ENCODE measurements at places on chromosomes 5 and 9.

DNA sequence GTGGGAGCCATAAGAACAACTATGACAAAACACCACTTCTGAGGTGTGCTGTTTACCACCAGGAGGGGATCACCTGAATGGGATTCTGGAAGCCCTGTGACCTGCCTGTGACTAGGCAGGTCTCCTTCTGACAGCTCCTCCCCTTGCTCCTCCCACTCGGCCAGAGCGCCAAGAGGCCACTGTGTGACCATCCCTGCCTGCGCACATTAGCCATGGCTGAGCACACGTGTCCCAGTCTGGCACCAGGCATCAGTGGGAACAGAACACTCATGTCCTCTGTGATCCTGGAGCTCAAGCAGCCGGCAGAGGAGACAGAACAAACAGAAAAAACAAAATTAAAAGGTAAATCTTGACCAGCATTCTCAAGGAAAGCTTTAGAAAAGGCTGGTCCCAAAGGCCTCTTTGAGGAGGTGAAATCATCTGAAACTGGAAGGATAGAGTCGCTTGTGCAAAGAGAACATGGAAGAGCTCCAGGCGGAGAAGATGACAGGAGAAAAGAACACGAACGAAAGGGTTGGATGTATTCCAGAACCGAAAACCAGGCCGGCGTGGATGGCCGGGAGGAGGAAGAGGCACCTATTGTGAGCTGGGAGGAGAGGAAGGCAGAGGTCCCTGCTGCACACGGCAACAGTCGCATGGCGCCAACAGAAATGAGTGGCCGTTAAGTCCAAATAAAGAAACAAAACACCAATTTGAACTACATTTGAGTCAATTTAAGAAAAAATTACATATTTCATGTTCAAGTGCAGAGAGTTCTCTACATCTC lies 5.1 kb downstream of the MED10 start:
- no peak for DNase-seq

DNA sequence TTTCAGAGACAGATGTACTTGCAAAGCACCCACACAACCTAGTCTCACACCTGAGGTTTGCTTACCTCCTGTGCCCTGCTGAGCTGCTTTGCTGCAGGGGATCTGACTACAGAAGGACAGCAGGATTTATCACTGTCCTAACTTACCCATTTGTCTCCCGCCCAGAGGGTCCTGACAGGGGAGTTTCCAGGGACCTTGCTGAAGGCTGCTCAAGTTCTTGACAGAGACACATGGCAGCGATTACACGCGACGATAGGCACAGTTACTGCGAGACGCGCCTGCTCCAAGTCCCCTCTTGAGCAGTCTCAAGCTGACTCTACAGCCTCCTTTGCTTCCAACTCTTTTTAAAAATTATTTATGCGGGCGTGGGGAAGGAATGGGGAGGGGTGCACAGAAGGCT lies 24.6 kb upstream of the GALNT10 start:
- no peak for DNase-seq

DNA sequence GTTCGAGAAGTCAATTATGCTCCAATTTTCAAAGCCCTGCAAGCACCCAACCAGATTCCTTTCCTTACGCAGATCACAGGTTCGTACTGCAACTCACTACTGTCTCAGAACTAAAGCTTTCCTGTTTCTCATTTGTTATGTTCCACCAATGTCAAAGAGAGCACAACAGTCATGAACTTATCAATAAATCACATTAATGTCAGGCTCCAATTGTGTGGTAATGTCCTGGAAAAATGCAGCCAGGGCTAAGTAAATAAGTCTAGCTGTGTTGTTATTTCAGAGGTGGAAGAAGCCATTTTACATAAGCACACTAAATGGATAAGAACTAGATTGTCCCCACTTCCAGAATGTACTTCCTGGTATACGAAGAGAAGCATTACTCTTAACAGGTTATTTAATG lies 488.6 kb upstream of the PTGER4 start:
- no peak for DNase-seq

GRCh38 chr9:6902423-6902822 lies 144.7 kb downstream of the KDM4C start:
- no peak for DNase-seq

DNA sequence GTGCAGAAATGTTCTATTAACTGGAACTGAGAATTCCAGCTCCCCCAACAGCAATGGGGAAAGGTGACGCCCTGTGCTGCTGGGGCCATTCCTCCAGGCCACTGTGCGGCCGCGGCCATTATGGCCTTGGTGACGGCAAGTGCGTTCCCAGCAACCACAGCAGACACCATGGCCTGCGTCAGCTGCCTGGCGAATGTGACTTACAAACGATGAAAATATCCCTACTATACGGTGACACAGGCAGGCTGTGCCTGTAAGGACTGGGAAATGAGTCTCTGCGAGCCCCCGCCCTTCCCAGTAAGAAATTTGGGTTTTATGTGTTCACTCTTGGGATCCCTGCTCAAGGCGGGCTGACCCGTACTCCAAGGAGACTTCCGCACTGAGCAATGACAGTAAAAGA lies 20.6 kb downstream of the CLPTM1L start:
- DNase-seq = no peak

GRCh38 chr9:122329597-122329996 lies 41.2 kb upstream of the PTGS1 start:
- DNase-seq = no peak

DNA sequence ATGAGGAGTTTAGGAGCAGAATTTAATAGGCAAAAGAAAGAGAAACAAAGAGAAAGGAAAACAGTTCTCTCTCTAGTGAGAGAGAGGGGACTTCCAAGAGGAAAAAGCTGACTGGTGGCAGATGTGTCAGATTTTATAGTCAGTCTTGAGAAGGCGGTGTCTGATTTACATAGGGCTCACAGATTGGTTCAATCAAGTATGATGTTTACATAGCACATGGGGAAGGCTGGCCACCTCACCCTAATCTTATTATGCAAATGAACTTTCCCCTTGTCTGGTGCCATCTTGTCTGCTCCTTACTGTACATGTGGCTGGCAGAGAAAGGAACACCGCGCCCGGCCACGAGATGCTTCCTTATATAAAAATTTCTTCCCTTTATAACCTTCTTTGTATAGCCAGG lies 24.7 kb downstream of the UNC13B start:
- DNase-seq = no peak

DNA sequence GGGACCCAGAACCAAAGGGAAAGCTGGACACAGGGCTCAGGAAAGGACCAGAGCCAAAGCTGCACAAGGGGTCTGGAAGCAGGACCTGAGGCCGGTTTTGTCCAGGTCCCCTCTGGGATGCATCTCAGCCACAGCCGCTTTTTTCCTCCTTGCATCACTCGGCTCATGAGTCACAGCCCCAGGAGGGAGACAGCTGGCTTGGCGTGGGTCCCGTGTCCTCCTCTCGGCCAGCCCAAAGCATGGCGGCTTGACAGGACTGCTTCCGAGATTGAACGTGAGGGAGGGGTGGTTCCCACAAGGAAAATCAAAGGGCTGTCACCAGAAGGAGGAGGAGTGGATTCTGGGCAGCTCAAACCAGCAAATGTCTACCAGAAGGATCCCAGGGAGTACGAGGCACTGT lies 56.7 kb upstream of the CPLX2 start:
- peak; percentile 45 for DNase-seq

- no peak for DNase-seq
These were observed 4.6 kb downstream of the ENHO start for GRCh38 chr9:34518110-34518616.

- DNase-seq = no peak
These were observed 28.0 kb downstream of the ADAMTSL1 start for GRCh38 chr9:18501949-18502348.

GRCh38 chr9:2354856-2355696 lies 266.5 kb upstream of the VLDLR start:
- no peak for DNase-seq

DNA sequence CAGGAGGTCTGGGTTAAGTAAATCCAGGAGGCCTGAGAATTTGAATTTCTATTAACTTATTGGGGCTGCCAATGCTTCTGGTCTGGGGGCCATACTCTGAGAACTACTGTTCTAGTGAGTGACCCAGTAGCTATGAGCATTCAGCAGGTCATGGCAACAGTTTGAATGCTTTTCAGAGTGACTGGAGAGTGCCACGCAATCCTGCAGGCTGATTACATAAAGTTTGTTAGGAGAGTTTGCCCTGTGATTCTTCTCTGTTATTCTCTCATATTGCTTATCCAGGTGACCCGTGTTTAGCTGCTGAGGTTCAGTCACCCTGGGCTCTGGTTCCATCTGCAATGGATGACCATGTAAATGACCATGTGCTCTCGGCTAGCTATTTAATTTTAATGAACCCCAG lies 22.2 kb upstream of the TMED7 start:
- DNase-seq = no peak

DNA sequence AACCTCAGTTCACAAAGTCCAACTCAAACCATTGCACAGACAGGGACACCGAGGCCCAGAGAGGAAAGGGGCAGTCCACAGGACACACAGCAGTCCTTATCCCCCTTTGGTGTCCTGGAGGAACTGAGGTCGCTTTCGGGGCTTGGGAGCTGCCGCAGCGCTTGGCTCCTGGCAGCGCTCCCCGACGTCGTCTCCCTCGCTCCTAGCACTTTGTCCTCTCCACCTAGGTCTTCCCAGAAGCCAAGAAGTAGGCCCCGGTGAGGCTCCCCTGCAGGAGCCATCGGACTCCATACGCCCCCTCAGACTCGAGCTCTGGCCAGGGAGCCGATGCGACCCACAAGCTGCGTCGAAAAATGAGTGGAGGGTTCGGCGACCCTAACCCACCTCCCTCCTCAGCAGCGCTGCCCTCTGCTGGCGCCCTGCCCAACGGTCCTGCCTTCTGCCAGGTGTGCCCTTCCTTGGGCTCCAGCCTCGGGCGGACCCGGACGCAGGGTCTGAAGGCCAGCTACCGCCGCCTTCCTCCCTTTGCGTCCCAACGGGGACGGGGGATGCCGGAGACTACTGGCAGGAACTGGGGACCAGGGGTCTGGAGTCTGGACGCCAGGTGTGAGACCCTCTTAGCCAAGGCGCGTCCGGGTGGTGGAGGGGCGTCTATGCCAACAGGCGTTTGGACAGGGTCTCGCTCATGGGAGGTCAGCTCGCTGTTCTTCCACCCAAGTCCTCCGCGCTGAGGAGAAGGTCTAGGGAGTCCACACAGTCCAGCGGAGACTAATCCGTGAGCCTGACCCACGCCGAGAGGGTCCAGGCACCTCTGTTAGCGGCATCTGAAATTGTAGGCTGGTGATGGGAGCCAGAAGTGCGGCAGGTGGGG lies 2.1 kb upstream of the PRDM12 start:
- no peak for DNase-seq

DNA sequence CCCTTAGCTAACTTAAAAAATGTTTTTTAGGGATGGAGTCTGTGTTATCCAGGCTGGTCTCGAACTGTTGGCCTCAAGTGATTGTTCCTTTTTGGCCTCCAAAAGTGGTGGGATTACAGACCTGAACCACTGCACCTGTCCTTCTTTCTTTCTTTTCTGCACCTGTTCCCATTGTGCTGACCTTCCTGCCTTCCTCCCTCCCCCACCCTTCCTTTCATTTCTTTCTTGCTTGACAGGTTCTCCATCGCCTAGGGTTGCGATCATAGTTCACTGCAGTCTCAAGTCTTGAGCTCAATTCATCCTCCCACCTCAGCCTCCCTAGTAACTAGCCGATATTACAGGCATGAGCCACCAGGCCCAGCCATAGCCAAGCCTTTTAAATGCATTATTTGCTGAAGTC lies 20.6 kb downstream of the JMY start:
- DNase-seq = no peak

GRCh38 chr5:38257308-38258041 lies 884 bp upstream of the EGFLAM start:
- no peak for DNase-seq

GRCh38 chr5:127423173-127423798 lies 94.2 kb upstream of the PRRC1 start:
- no peak for DNase-seq

- DNase-seq = no peak
These were observed 11.0 kb upstream of the TRAF1 start for GRCh38 chr9:120937596-120937995.

DNA sequence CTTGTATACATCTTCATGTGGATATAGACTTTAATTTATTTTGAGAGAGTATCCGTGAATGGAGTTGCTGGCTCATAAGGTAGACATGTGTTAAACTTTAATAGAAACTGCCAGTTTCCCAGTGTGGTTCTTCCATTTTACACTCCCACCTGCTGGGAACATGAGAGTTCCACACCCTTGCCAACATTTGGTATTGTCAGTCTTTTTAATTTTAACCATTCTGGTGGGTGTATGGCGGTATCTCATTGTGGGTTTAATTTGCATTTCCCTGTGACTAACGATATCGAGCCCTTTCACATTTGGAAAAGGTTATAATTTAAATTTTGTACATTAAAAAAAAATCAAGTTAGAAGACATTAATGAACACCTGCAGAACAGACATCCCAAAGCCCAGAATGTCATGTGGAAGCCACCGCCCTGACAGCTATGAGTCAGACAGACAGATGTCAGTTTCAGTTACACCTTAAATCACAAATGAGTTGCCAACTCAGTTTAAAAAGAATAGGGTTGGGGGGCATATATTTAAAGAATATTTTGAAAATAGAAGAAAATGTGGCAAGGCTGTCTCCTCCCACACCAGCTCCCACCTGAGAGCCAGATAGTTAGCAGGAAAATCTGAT lies 36.9 kb downstream of the ANKRD33B start:
- no peak for DNase-seq

GRCh38 chr9:36640771-36641381 lies 68.2 kb downstream of the MELK start:
- no peak for DNase-seq

DNA sequence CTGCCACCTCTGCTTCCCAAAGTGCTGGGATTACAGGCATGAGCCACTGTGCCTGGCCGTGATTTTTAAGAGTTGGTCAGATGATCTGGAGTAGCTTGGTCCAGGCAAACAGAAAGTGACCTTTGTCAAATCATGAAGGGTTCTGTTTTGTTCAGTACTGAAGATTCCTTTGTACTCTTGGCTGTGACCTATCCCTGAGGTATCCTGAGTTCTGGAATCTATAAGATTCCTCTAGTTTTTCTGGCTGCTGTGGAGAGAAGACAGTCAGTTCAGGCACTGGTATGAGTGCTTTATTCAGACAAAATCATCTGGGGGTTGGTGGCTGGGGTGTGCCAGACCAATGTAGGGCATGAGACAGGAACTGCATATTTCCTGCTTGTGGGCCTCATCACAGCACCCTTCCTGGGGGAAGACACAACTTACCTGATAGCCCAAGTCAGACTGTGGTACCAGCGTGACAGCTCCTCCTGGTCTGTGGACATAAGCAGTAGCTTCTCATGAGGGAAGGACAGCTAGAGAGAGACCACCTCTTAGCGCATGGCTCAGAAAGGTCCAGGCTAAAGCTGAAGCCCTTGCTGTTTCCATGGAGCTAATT lies 3.1 kb downstream of the ARHGEF39 start:
- DNase-seq = no peak

DNA sequence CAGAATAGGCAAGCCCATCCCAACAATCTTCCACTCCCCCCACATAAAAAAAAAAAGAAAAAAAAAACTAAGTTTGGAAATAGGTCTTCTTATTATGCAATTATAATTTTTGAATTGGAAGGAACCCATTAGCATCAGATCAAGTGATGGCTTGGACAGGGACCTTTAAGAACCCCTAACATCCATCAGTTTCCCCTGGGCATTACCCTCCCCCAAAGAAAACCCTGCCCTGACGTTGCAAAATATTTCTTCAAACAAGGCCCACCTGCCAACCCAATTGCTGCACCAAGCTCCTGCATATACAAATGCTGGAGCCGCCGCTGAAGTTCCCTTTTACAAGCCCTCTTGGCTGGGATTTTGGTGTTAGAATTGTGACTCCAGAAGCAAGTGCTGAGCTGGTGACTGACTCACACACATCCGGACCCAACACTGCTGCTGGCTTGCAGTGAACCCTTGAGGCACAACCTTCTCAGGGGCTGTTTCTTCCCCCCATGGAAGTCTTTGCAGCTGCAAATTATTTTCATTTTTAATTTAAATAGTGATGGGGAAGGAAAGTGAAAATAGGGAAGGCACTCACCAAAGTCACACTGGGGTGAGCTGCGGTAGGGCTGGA lies 56.1 kb upstream of the AFAP1L1 start:
- DNase-seq = peak; percentile 24
